Frontal cortex (tissue), 4 donors: ENCODE measurements at places on chromosomes 1 and 21.

GRCh38 chr1:225498549-225499136 is 70.8 kb upstream of the LBR start:
- DNase-seq = no peak

DNA sequence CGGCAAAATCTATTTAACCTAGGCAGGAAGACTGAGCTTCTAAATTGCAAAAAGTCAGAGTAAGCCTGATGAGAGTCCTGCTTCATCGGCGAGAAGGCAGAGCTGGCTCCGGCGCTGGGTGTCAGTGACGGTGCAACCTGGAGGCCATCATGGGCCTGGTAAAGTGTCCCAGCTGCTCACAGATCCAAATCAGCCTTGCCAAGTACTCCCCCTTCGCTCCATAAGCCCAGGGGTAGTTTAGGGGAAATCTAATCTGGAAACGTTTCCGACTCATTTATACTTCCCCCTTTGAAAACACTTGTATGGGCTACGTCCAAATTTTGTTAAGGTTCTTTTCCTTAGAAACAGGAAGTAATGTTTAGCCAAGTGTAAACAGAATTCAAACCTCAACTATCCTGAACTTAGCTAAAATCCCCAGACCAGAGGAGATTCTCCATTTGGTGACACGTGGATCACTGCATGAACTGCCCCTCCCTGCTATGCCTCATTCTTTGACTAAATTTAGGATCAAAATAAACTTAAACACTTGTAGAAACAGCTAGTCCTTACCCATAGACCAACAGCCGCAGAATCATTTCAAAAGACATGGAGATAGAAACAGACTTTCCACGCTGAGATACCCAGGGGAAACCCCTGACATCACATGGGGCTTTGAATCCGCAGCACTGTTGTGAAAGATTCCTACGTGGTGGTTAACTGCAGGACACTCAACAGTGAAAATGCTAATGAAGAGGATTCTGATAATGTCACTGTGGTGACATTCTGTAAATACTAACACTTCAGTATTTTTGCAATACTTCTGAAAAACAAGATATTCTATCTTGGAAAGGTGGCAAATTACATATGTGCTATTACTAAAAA is 172.7 kb downstream of the TGFBR3 start:
- DNase-seq = no peak

GRCh38 chr1:208974717-208975116 is 608.8 kb upstream of the CAMK1G start:
- no peak for DNase-seq

DNA sequence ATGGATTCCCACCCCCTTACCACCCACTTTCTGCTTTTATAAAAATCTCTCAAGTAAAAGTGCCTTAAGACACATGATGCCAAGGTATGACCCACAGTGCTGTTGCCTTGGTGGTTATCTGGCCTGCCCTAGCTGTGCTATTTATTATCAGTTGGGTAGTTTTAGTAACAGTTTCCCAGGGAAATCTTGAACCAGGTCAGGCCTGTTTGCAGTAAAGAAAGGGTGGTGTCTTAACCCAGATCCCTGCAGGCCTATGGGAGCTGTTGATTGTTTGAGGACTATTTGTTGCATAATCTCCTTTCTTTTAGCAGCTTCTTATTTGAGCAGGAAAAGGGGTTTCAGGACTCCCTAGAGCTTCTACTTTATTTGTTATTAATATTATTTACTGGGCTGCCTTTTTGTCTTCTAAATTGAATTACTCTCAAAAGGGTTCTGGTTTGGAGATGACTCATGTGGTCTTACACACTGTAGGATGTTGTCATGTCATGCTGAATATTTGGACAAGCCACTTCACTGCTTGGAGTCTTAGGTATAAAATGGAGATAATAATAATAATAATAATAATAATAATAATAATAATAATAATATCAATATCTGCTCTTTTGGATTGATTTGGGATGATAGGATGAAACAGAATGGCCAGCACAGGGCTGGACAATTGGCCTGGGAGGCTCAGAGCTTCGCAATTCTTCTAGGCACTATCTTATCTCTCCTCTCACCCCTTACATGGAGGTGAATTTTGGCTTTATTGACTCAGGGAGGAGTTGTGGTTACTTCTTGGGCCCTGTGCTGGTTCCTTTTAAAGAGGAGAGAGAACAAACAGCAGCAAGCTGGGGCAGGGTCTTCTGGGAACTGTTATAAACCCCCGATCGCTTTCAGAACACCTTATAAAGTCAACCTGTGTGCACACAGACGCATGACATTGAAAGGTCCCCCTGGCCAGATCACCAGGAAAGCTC is 252.1 kb downstream of the PRDM2 start:
- no peak for DNase-seq

GRCh38 chr1:177848577-177848976 is 121.3 kb downstream of the SEC16B start:
- no peak for DNase-seq

- no peak for DNase-seq
Observed at GRCh38 chr1:157969697-157970485, 23.6 kb upstream of the KIRREL1 start.

GRCh38 chr21:16492892-16493291 is 763.1 kb downstream of the USP25 start:
- no peak for DNase-seq

- DNase-seq = peak; percentile 82
Observed at GRCh38 chr21:43740497-43741156, 21.7 kb downstream of the PDXK start.

GRCh38 chr21:40569357-40569756 is 277.6 kb downstream of the DSCAM start:
- DNase-seq = no peak

DNA sequence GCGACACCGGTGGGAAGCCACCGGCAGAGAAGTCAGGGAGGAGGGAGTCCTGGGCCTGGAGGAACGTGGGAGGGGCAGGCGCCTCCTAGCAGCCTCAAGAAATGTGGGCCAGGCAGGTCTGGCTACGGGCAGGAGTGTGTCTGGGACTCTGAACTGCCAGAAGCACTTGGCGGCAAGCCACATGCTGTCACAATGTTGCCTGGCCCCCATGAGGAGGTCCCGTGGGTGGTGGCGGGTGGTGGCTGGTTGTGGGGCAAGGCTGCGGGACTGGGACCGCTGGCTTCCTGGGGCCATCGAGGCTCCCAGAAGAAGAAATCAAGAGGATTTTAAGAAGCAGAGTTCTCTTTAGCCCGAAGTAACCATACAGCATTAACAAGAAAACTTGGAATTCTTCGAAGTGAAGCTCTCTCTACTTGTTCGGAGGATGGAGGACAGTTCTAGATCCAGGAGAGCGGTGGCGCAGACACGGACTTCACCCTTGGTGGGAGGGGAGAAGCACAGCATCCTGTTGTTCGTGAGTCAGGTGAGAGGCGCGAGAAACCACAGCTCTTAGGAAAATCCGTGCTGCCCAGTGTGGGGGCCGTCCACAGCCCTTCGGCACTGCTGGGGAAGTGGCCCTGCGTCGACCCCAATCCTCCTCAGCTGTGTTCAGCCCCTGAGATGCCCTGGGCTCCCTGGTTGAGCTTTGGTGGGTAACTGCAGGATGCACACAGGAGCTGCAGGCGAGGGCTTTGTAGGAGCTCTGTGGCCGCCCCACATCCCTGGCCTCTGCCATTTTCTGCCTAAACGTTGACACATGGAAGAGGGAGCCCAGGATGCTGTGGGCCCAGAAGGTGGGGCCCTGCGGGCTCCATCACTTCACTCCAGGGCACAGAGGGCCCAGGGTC is 12.4 kb downstream of the SKI start:
- DNase-seq = peak; percentile 77

- DNase-seq = no peak
Observed at GRCh38 chr1:222772996-222773379, 36.0 kb downstream of the FAM177B start.

DNA sequence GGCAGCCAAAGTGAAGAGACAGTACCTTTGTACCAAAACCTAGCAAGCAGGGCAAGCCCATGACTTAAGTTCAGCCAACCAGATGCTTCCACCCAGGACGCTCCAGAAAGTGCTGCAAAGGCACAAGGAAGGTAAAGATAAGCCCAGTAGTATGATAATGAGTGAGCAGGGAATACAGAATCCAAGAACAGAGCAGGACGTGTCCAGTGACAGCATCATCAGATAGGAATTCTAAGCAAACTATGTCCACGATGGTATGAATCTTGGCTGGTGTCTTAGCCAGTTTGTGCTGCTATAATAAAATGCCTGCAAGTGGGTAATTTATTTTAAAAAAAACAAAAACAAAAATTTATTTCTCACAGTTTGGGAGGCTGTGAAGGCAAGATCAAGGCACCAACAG is 13.6 kb downstream of the GJA4 start:
- DNase-seq = no peak

- no peak for DNase-seq
Observed at GRCh38 chr1:99680270-99680669, 34.4 kb downstream of the PALMD start.

DNA sequence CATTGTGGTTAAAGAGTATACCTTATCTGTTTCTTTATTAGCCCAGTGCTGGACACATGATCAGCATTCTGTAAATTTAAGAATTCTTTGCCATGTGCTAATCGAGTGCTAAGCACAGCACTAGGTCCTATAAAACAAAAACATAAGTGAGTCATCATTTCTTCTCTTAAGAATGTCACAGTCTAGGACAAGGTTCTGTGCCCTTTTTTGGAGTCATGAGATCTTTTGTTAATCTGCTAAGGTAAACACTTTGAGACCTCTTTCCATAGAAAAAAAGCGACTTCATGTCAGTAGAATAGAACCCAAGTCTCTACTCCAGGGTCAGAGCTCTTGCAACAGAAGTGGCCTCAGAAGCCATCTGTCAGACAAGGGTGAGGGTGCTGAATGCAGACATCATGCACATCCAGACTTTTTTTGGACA is 70.0 kb upstream of the NFIA start:
- no peak for DNase-seq

- no peak for DNase-seq
Observed at GRCh38 chr1:37692834-37693175, 489 bp downstream of the CDCA8 start.

DNA sequence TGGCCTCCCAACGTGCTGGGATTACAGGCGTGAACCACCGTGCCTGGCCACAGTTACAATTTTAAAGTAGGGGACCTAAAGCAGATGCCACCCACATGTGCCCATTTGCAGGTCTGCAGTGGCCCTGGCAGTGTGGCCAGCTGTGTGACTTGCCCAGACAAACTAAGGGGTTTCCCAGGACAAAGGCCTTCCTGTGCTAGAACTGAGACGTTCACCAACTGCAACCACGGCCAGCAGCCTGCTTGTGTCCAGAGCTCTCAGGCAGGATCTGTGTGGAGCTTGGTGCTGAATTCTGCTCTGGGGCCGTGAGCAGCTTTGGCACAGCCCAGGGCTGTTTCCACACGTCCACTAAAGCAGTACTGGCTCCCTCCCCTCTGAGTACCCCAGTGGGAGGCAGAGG is 10.6 kb upstream of the PTTG1IP start:
- no peak for DNase-seq

DNA sequence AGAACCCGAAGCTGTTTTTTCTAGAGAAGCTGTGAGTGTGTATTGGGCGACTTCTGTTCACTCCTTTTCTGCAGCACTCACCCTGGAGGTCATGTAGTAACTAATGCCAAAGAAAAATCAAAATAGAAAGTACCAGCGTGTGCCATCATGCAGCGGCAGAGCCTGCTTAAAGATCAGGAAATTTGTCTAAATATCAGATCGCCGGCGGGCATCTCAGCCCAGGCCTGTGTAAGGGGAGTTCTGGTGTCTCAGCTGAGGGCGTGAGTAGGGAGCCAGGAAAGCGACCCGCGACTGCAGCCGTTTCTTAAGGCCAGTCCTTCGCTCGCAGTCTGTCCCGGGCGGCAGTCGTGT is 768 bp downstream of the EDARADD start:
- DNase-seq = no peak
